Esophagus squamous epithelium (tissue), 5 donors: ENCODE measurements at places on chromosomes 1 and 21.
A peak's percentile ranks its signal among the peaks of the same experiment; 100 is the strongest.

GRCh38 chr1:58784758-58785441 lies 1.1 kb upstream of the JUN start:
- peak; percentile 69 for DNase-seq

DNA sequence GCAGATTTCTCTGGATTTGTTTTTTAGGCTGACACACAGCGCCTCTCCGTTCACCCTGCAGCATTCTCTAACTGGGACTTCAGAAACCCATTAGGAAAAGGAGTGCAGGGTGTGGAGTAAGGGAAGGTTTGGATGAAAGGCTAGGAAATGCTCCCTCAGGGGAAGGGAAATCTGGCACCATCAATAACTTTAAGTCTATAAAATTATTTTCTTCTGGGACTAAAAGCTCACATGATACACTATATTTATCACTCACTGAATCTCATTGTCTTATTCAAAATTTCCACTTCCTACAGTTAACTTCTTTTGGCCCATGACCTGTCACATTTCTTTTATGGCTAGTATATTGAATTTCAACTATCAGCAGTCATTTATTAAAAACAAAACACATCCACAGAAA lies 45.8 kb upstream of the HLX start:
- DNase-seq: no peak

DNA sequence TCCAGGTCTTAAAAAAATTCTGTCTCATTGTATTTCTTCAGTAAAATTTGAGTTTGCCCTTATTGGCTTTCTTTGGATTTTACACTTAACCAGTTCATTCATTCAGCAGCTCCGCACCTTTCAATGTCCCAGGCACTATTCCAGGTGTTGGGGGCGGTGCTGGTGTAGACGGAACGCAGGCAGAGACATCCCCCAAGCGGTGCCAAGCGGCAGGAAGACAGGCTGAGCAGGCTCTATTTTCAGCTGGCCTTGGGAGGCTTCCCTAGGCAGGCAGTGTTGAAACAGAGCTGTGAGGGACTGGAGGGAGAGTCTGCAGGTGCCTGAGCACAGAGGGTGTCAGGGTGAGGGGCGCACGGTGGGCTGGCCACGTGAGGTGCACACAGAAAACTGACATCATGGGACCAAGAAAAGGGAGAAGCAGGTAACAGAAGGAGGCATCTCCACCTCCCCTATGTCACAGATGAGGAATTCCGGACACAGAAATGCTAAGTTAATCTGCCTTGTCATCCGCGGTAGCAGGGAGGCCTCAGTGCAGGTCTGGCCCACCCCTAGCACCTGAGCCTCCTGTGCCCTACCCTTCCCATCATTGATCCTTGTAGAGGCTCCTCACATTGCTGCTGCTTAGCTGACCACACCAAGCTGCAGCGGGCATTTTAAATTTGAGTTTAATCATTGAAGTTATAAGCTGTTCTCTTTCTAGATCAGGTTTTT lies 40.8 kb downstream of the SLC37A1 start:
- DNase-seq: no peak

- no peak for DNase-seq
These were observed 107.5 kb downstream of the ZNF281 start for GRCh38 chr1:200302192-200302920.

DNA sequence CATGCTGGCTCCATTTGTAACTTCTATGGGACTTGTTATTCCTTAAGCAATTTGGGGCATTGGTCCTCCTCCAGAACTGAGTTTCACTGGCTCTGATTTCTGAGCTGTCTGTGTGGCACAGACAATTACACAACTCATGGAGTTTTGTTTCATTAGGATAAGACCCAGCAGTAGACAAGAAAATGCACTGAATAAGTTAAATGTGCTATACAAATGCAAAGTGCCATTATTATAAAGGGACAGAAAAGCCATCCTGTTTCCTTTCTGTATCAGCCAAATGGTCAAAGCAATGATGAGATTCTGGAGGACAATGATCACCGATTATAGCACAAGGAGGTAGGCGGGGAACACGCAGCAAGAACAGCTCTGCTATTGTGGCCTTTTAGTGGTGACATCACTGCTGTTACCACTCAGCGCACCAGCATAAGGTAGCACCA lies 81.9 kb downstream of the CNIH3 start:
- no peak for DNase-seq
